ENCODE measurements at places on chromosomes 7 and 10.
A peak's percentile ranks its signal among the peaks of the same experiment; 100 is the strongest.

DNA sequence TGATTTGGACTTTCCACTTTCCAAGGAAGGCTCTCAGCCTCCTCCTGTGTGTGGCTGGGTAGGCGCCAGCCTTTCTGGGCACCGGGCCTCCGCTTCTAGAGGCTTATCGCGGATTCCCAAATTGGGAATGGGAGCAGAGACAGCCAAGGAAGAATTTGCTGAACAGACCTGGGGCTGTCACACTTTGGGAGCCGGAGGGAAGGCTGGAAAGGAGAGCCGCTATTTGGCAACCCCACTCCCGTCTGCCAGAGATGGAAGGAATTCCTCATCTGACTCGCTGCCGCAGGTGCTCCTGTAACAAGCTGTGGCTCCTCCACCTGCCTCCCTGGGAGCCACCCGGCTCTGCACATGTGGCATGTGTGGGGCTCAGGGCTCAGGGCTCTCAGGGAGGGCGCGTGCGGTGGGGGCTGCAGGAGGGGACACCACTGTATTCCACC, 50.8 kb upstream of the ECHDC3 start:
- DNase-seq = no peak

GRCh38 chr7:42624471-42624870, 287.4 kb downstream of the C7orf25 start:
- DNase-seq = no peak

GRCh38 chr7:30240106-30240800, 44.1 kb upstream of the ZNRF2 start:
- no peak for DNase-seq

DNA sequence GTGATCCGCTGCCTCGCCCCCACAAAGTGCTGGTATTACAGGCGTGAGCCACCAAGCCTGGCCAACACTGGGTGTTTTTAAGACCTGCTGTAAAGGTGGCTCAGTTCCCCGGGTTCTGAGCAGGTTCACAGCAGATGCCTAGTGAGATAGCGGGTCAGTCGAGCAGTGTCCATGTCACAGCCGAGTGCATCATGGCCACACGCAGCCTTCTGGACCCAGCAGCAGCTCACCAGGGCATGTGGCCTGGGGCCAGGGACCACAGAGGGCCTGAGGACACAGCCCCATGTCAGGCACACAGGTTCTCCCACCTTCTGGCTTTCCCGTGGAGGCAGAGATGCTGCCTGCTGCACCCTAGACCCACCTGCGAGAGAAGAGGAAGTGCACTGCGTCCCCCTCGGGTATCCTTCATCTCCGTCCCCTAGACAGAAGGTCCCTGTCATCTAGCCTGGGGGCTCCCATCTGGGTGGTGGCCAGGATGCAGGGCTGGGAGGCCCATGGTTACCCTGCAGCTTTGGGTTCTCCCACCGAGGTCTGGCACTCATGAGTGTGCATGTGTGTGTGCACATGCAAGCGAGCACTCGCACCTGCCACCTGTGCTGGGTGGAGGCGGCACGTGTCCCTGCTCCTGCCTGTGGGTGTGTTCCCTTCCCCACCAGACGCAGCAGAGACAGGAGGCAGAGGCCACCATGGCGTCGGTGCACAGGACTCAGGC, 98.6 kb downstream of the NKX6-2 start:
- DNase-seq = no peak

GRCh38 chr7:148620749-148621359, 30.3 kb downstream of the C7orf33 start:
- DNase-seq = no peak

GRCh38 chr7:66301737-66302136, 96.6 kb downstream of the TPST1 start:
- DNase-seq = no peak

DNA sequence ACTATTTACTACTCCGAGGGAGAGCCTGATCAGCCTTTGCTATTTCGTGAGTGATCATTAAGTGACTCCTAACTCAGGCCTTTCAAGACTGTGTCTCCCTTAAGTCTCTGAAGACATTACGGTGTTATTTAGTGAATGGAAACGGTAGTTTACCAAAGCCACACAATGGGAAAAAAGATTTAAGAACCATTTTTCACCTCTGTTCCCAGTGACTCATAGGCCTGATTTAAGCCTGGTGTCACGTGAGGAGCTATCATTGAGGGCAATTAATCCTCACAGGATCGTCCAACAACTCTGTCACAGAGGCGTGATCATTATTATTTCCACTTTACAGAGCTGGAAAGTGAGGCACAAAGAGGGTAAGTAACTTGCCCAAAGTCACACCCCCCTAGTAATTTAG, 20.3 kb downstream of the C10orf90 start:
- DNase-seq = no peak

GRCh38 chr10:73439055-73439454, 5.7 kb upstream of the MSS51 start:
- no peak for DNase-seq

DNA sequence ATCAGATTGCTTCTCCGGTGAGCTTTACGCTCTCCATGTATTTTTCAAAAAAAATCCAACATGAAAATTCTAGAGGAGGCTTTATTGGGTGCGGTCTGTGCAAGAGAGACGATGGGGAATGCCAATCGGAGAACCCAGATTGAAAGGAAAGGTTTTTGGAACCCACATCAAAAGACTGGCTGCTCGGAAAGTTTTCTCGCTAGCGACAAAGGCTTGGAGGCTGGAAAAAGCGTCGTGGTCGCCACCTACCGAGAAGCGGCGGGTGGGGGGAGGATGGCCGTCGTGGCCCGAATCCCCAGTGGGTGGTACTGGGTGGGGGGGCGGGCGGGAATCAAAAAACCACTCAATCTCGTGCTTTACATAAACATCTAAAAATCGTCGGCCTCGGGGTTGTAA, 1.1 kb upstream of the GTF2I start:
- DNase-seq = peak; percentile 51

DNA sequence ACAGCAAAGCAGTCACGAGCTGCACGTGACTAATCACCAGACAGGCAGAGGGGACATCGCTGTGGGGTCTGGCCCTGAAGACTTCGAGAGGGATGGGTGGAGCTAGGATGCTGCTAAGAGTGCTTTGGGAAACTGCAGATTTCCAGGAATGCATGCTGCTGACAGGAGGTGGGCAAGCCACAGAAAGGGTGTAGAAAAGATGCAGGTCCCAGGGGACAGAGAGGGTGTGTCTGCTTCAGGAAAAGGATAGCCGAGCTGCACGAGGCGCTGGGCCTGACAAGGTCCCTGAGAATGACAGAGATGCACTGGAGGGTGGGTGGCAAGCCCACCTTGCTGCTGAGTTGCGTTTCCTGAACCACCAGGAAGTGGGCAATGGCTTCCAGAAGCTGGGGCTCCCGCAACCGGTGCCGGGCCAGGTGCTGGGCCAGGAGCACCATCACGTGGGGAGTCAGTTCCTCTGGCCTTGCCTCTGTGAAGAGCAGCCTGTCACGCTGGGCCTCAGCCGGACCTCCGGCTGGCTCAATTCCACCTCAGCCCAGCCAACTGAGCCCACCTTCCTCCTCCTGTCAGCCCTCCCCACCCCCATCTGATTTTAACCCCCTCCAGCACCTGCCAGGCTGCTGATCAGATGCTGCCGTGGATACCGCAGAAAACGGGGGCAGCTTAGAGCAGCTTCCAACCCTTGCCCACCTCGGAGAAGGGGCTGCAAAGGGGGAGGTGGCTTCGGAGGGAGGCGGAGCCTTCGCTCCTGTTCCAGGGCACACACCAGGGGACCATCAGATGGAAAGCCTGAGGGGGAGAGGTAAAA, 2.2 kb downstream of the FASTK start:
- no peak for DNase-seq

DNA sequence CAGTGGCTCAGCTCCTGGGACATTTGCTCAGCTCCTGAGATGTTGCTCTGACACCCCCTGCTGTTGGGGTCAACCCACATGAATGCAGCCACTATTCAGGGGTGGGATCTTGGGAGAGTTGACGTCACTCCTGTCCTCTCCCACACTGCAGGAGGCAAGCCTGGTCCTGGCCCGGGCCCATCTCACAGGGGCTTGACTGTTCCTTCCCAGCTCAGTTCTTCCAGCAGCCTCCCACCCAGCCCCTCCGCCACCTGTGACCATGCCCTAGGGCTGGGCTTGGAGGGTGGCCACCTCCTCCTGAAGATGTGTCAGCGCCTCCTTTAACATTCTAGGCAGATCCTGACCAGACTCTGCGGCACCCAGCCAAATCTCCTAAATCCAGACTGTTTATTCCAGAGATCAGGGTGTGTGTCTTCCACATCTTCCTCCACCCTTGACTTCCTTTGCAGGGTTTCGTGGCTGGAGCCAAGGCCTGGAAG, 19.1 kb upstream of the OPALIN start:
- no peak for DNase-seq

- DNase-seq = no peak
Observed at GRCh38 chr10:31650010-31650409, 278.6 kb downstream of the ARHGAP12 start.

DNA sequence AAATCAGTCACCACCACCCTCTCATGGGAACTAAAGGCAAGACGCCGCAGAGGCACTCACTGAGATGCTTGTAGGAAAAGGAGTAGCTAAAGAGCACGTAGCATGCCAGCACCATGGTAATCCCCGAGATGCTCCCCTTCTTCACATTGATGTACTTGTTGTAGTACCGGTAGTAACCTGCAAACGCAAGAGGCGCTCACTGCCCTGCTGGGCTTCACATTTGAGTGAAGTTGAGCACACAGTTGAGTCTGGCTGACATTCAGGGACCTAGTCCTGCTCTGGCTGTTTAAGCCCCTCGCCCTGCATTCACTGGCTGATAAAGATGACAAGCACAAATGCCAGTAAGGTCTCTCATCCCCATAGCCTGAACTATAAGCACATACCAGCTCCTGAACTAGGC, 6.9 kb downstream of the ATP5MF start:
- DNase-seq = no peak

GRCh38 chr7:45028920-45029344, 28.9 kb downstream of the CCM2 start:
- DNase-seq = no peak

- no peak for DNase-seq
Observed at GRCh38 chr10:102452672-102453340, 1.5 kb upstream of the C10orf95 start.

Measured in stimulated activated CD4-positive, alpha-beta T cell treated with anti-CD3 and anti-CD28 coated beads, TNF-alpha, amount 100 ng/mL, for 4 hours (primary cell).